ENCODE measurements at places on chromosomes 16 and 17.

GRCh38 chr16:25297151-25297787 lies 39.6 kb upstream of the ZKSCAN2 start:
- no peak for DNase-seq

DNA sequence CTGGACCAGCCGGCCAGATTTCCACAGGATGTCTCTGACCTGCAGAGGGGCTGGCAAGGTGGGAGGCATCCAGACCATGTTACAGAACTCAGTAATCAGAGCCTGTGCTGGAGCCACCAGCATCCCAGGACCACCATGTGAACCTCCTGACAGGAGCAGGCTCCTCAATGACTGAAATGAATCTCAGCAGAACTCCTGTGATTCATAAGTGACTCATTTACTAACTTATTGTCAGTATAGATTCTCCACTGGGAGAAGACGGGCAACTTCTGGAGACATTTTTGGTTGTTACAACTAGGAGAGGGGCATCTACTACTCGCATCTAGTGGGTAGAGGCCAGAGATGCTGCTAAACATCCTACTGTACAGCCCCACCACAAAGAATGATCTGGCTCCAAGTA lies 3.1 kb upstream of the WWOX start:
- no peak for DNase-seq

DNA sequence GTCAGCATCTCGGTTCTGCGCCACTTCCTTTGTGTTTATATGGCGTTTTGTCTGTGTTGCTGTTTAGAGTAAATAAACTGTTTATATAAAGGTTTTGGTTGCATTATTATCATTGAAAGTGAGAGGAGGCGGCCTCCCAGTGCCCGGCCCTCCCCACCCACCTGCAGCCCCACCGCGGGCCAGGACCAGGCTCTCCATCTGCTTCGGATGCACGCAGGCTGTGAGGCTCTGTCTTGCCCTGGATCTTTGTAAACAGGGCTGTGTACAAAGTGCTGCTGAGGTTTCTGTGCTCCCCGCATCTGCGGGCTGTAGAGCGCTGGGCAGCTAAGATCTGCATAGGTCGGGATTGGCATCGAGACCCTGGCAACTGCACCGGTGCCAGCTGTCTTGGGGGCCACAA lies 8.2 kb upstream of the BAIAP3 start:
- DNase-seq = no peak

DNA sequence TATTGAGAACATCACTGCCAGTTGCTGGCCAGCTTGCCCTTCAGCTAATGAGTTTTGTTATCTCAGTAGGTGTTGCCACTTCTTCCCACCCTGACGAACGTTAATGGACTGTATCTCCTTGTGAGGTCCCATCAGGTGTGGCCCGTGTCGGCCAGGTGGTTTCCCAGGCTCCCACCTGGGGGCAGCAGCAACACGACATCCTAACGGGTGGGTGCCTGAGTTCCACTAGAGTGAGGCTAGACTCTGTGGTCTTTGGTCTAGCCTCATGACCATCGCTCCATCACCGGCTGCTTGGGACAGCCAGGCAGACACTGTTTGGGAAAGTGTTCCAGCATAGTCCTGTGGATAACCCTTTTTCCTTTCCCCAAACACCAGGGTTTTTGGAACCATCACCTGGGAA lies 45.6 kb upstream of the LCMT1 start:
- no peak for DNase-seq

GRCh38 chr17:61279476-61280145 lies 120.0 kb upstream of the TBX2 start:
- DNase-seq = no peak

GRCh38 chr17:38907930-38908675 lies 17.3 kb upstream of the LASP1NB start:
- no peak for DNase-seq

- no peak for DNase-seq
These were observed 1.3 kb downstream of the ADGRG1 start for GRCh38 chr16:57629516-57630406.

GRCh38 chr16:56355786-56356275 lies 69.5 kb downstream of the AMFR start:
- DNase-seq = no peak

DNA sequence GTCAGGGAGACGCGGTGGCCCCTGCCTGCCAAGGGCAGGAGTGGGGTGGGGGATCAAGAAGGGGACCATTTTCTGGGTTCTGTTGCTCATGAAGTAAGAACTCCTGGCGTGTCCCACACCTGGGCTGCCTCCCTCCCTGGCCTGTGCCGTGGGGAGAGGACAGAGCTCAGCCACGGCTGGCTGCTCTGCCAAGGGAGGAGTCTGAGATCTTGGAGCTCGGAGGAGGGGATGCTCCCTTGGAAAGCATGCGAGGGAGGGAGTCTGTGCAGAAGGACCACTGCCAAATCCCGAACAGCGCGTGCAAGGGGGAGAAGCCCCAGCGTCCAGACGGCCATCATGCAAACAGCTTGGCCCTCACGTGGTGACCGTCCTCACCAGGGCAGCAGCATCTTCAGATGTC lies 64.2 kb upstream of the ZNF469 start:
- DNase-seq = no peak

DNA sequence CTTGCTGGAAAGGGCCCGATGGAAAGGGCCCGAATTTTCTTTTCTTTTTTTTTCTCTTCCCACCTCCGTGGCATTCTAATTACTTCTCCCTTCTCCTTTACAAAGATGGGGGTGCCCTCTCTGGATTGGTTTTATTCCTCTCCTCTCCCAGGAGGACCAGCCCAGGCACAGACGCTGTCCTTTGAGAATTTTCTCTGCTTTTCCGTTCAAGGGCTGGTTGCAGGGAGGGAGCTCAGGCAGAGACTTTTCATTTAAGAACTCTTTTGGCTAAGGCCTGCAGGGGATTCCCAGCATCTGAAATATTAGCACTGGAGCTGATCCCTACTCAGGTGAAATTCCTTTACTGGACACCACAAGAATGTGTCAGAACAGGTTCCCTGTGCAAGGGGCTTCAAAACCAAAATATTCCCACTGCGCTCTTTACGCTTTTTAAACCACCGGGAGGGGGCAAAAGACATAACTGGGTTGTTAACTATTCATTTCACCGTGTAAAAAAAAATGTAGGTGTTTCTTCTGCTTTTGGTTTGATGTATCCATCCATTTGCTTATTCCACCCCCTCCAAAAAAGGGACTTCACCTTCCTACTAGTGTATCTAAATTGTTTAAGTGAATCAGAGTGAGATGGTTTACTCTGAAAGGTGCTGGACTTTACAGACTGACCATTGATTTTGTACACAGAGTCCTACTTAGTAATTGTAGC lies 1.4 kb downstream of the NFAT5 start:
- DNase-seq = no peak

- DNase-seq = no peak
These were observed 11.2 kb upstream of the DNAH17 start for GRCh38 chr17:78588258-78589030.

GRCh38 chr17:48148029-48148770 lies 40.6 kb downstream of the SNX11 start:
- no peak for DNase-seq

DNA sequence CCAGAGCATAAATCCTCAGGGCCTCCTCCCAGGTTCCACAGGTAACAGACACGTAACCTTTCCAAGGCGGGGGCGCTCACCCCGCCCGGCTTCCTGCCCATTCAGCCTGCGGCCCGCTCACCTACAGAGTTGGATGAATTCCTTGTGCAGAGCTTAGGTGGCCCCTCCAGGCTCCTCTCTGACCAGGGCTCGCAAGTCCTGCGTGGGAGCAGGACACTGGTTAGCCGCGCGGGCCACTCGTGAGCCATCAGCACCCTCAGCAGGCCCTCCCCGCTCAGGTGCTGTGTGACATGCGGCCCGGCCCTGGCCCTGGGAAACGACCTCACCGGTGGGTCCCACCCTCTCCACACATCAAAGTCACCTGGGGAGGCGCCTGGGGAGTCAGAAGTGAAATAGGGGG lies 528 bp downstream of the TERB1 start:
- no peak for DNase-seq

DNA sequence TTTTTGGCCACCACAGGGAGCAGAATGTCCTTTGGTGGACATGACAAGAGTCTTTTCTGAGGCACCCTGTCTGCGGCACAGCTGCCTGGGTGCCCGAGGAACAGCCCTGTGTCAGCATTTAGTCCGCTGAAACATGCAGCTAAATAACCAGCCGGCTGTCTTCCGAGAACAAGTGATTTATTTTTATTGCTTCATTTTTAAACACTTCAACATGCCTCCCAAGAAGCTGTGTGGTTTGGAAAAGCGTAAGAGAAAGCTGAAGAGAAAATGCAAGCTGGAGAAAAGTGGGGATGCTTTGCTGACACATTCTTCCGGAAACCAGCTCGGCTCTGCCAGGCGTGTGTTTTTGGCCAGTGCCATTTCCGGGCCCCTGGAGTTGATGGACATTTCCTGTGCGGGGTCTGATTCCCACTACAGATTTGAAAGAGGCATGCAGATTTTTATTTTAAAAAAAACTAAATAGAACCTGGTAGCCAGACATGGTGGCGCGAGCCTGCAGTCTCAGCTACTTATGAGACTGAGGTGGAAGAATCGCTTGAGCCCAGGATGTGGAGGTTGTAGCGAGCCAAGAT lies 94.7 kb downstream of the SEC14L1 start:
- DNase-seq = no peak

DNA sequence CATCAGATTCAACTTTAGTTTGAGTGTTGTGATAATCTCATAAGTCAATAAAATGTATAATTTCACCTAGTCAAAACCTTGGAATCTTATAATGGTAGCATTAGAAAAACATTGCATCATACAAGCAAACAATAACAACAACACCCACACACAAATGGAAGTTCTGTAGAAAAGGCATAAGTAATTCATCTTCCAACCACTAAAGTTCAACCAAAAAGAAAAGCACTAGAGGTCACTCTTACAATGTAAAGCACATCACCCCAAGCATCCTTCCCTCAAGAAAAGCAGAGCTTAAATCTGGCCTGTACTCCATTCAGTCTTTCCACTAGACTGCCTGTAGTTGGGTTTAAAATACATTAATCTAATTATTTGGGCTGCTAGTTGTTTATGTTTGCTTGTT lies 1.8 kb downstream of the CNTNAP4 start:
- DNase-seq = no peak

- no peak for DNase-seq
These were observed 72.0 kb upstream of the CDH5 start for GRCh38 chr16:66294507-66294906.

DNA sequence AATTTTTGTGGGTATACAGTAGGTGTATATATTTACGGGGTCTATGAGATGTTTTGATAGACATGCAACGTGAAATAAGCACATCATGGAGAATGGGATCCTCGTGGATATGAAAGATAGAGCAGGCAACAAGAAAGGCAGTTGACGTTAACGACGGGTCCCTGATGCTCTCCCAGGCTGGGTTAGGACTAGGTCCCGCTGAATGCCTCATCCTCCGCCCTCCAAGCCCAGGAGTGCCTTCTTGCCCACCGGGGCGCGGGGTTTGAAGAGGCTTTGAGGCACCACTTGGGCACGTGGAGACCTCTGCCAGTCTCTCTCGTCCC lies 9.5 kb upstream of the ZFP90 start:
- no peak for DNase-seq
